ENCODE measurements at places on chromosomes 2 and 18.

DNA sequence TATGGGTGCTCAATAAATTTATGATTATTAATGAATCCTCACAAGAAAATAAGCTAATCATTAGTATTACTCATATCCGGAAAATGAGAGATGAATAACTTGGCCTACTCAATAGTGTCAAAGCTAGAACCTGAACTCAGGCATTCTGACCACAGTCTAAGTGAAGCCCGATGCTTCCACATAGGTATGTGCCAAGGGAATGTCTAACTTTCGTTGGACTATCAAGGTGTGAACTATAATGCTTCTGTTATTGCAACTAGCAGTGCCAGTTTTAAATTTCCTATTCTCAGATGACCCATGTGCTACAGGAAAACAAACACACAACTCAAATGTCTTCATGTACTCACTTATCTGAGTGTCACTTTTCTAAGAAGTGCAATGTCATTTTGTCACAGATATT is 1.8 kb downstream of the BARD1 start:
- no peak for DNase-seq

- no peak for DNase-seq
These were observed 69.7 kb downstream of the RNF144A start for GRCh38 chr2:6986912-6987361.

- no peak for DNase-seq
These were observed 130.2 kb downstream of the SLC4A10 start for GRCh38 chr2:161754379-161754778.

- DNase-seq = no peak
These were observed 95.6 kb downstream of the SH3BP4 start for GRCh38 chr2:235047171-235048160.

DNA sequence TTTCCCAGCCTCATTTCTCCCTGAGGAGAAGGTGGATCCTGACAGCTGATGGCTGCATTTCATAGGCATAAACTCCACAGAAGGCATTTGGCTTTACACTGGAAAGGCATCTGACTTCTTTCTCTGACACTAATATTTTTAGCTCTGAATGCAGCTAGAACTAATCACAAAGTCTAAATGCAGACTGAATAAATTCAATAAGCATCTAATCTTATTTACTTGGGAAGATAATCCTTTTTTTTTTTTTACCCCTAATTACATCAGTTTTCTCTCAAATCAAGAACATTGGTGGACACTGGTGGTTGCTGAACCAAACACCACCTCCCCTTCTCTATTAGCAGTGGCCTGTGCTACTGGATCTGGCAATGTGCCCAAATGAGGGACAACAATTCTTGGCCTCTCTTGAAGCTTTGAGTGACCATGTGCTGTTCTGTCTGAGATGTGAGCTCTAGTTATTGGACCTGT is 50.9 kb upstream of the CD226 start:
- no peak for DNase-seq

GRCh38 chr2:191301971-191302370 is 56.8 kb downstream of the MYO1B start:
- no peak for DNase-seq

- no peak for DNase-seq
These were observed 9.3 kb upstream of the NMS start for GRCh38 chr2:100460904-100461530.

GRCh38 chr2:10302479-10303180 is at the start of gene HPCAL1:
Gene HPCAL1 (plus strand): TSS chr2:10302904. CDS start chr2:10419758, 116,854 bp downstream.
- DNase-seq = peak; percentile 88

DNA sequence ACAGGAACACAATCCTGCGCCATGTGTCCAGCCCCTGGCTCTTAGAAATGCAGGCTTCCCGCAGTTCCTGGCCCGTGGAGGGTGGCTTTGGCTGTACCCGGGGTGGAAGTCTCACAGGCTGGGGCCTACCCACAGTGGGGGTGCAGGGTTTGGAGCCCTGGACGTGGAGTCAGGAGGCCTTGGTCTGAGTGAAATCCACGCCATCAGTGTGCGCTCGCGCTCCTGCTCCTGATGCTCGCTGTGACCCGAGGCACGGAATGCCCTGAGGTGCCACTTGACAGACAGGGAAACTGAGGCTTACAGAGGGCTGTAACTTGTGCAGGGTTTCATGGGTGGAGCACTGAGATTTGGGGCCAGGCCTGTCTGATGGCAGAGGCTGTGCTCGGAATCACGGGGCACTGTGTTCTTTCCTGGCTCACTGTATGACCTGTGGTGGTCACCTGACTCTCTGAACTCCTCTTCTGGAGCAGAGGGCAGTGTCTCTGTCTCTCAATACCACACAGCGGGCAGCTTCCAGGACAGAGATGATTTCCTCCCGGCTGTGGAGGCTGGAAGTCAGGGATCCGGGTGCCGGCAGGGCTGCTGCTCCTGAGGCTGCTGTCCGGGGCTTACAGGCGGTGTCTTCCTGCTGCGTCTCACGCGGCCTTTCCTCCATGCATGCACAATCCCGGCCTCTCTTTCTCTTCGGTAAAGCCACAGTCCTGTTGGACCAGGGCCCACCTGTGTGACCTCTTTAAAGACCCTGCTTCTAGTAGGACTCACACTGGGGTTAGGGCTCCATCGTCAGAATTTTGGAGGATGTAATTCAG is 25.9 kb upstream of the ALLC start:
- no peak for DNase-seq

- DNase-seq = no peak
These were observed 135.8 kb upstream of the FN1 start for GRCh38 chr2:215571689-215572088.

- DNase-seq = no peak
These were observed 25.0 kb upstream of the PPM1B start for GRCh38 chr2:44143701-44144100.

DNA sequence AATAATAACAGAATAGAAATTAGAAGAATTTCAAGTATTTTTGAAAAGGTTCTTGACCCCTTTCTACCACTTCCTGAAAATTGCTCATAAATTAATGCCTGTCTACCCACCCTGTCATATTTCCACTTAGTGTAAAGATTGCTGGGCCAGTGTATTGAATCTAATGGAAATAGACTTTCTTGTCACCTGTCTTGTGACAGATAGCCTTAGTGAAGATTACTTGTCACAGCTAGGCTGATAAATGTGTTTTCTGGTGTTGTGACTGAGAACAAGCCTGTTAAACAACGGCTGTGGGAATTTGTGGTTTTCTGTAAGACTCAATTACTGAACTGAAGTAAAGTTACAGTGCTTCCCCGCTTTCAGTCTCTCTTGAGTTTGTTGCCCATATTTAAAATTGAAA is 37.0 kb downstream of the PIK3C3 start:
- no peak for DNase-seq
